ENCODE measurements at places on chromosomes 1 and 21.

- no peak for DNase-seq
These were observed 46.7 kb upstream of the SLC19A1 start for GRCh38 chr21:45588871-45589491.

DNA sequence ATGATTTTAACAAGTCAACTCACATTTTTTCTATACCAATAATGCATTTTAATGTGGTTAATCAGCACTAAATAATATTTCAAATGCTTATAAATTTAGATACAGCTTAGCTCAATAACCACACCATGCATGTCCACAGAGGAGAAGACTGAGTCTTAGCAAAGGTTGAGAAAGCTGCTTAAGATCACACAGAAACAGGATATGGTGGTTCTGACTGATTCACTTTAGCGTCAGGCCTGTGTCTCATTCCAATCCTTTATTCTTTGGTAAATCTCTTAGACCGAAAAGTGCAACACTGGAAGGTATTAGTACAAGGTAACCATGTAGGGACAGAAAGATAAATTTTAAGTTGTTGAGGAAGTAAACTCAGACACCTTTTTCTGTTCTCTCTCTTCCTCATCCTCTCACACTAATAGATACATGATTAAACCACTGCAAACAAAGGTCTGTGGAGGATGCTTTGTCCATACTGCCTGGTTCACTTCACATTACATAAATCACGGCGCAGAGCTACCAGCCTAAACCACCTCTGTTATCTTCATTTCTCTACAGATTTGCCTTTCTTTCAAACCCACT is 139.0 kb downstream of the DPYD start:
- DNase-seq, result no peak

DNA sequence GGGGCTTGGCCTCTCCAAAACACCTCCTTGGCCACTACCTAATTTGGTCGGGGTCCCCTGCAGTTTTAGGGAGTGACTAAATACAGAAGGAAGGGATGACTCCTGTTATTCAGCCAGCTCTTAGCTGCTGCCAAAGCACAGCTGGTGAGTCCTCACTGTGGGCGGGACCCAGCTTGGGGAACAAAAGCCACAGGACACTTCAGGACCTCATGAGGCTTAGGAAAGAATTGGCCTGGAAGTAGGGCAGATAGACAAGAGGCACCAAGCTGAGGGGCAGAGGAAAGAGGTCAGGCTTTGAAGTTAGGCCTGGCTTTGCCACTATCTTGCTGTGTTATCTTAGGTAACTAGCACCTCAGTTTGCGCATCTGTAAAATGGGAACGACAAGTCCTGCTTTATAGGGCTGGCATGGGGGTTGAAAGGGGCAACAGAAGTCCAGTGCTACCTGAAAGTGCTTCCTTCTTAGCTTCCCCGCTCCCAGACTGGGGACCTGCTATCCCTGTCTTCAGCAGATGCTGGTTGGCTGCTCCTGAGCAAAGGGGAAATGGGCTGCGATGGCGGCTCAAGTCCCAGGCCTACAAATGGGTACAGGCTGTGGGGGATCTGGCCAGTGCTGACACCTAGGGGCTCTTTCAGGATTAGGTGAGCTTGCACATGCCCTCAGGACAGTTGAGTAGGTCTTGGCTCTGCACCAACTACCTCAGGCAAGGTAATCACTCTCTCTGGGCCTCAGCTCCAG is 15.7 kb downstream of the IFI6 start:
- no peak for DNase-seq

DNA sequence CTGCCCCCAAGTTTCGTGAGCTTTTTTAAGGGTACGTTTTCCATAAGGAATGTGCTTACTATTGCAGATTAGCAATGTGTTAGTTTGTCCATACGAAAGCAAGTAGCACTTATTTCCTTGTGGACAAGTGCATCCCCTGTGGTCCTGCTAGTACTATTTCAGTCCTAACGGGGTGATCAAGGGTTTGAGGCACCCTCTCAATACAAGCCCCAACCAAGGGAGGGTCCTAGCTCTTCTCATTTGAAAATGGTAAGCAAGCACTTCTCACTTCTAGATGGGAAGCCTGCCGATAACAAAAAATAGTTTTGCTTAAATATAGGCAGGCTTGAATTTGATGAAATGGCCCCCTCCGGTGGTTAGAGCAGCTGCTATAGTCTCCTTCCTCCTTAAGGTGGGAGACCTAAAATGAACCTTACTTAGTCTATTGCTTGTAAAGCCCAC is 64.0 kb upstream of the HMCN1 start:
- peak; percentile 37 for DNase-seq

DNA sequence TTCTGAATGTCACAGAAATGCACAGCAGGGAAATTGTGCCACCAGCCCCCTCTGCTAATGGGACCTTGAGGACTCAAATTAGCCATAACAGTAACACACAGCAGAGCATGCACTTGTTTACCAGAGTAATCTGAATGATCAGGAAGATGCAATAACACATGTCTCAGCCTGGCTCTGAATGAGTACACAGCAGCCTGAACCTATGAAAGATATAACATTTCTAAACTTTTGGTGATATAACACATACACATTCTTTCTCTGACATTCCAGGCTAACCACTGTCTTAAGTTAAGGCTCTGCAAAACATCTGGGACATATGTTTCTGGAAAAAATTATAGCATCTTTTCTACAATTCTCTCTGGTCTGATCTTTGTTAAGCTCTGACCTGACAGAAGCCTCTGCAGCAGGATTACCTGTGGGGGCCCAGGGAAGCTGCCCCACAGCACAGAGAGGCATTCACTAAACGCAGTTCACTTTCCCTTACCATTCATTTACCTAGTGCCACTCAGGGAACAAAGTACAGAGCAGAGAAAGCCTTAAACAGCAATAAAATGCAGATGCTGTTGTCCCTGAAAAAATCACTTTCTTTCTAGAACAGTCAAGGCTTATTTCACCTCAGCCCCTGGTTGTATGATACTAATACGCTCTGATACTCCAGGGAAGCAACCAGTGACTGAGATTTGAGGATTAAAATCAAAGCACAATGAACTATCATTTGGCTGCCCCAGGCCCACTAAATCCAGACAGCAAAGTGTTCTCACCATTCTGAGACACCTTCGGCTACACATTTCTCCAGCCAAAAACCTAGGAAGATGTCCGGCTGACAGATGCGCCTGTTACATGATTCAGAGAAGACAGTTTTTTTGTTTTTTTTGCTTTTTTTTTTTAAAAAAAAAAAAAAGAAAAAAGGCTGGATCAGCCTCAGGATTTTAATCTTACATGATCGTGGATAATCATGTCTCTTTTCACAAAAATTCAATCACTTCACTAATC is 54.0 kb upstream of the CNN3 start:
- no peak for DNase-seq

GRCh38 chr1:51093581-51093980 is 8.4 kb upstream of the C1orf185 start:
- DNase-seq, result no peak

DNA sequence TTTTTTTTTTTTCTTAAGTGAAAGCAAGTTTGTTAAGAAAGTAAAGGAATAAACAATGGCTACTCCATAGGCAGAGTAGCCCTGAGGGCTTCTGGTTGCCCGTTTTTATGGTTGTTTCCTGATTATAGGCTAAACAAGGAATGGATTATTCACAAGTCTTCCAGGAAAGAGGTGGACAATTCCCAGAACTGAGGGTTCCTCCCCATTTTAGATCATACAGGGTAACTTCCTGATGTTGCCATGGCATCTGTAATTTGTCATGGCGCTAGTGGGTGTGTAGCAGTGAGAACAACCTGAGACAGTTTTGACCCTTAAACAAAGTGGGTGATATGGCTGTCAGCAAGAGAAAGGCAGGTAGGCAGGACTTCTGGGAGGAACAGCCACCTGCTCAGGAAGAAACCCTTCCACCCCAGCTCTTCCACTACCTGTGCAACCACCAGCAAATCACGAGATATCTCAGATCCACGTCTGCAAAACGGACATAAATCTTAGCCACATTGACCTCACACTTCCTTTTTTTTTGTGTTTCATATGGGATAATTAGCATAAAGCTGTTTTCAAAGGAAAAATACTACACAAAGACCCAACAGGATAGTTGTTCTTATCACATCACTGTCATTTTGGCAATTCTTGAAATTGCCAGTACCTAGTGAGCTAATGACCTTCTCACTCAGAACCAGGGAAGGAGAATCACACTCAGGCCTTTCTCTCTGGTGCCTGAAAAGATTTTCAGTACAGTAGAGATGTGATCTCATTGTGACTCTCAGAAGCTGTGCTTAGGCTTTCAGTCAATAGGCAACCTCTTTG is 34.8 kb upstream of the DUSP10 start:
- DNase-seq, result no peak

- DNase-seq, result no peak
These were observed 67.0 kb upstream of the PTCH2 start for GRCh38 chr1:44909901-44910544.

GRCh38 chr1:153262070-153262366 is 2.5 kb downstream of the LORICRIN start:
- DNase-seq, result no peak

GRCh38 chr21:37065561-37066177 is 7.2 kb downstream of the PIGP start:
- DNase-seq, result no peak

- no peak for DNase-seq
These were observed 7.6 kb downstream of the KPNA6 start for GRCh38 chr1:32115496-32115895.

GRCh38 chr1:155316922-155317321 is 3.8 kb upstream of the RUSC1 start:
- no peak for DNase-seq

DNA sequence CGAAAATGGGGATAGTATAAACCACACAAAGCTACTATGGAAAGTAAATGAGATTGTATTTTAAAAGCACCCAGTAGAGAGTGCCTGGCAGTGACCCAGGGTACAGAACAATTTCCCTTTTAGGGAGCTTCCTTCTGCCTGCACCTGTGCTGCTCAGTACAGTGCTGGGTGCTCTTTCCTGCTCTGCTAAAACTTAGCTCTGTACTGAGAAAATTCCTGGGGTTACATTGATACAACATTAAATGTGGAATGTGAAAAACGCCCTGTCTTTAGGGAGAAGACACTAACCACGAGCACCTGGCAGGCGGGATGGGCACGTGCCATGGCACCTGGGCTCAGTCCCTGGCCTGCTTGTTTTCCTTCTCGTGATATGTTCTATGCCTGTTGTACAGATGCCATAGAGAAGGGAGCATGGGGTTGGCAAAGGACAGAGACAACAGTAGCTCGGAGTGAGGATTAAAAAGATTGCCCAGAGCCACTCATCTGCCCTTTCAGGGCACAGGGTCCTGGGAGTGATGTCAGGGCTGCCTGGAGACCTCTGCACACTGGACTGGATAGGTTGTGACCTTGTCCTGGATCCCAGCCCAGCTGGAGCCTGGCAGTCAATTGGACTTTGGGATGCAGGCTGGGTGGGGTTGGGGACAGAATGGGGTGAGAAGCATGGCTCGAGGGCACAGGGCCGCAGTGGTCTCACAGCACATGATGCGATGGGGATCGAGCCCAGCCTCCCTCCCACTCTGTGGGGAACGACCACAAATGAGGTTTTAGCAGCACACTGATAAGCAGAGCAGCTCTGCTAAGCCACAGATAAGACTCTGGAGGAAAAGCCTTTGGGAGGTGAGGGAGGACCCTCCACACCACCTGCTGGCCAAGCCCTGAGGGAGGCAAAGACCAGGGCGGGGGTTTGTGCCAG is 4.2 kb downstream of the SPATA46 start:
- no peak for DNase-seq

GRCh38 chr21:41458121-41458520 is 32.1 kb downstream of the MX1 start:
- no peak for DNase-seq

- DNase-seq, result no peak
These were observed 30.4 kb downstream of the NPHS2 start for GRCh38 chr1:179545321-179545720.

DNA sequence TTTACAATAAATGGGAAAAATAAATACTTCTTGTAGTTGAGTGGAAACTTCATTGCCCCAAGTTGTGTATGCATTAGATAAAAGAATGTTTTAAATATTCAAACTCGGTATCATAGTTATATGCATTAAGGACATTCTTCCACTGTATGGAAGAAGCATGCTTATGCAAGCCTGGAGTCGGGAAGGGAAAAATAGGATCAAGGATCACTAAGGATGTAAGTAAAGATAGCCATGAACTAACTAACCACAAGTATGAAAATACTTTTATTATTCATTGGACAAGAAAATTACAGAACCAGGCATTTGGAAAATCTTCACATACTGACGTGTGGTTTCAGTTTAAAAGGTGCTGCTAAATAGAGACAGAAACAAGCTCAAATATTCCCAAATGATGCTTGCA is 26.9 kb upstream of the DPYD start:
- no peak for DNase-seq
